ENCODE measurements at places on chromosomes 5 and 9. TPM values are rescaled to one million over a fixed set of nuclear protein-coding genes. Genes with fewer than 3 reads are reported as not detected.

The PCDHGA10 gene
- 21.1 TPM for polyA plus RNA-seq

The LCN1 gene
- polyA plus RNA-seq: not detected

The PCDHA9 gene
- 0.11 TPM for polyA plus RNA-seq

The INSL4 gene
- polyA plus RNA-seq: not detected

The SNX30 gene
- polyA plus RNA-seq: 18.1 TPM

The BTNL8 gene
- polyA plus RNA-seq: not detected

The FOXI1 gene
- 0.08 TPM for polyA plus RNA-seq

The RFK gene
- 89.6 TPM for polyA plus RNA-seq

The SLC4A9 gene
- 0.29 TPM for polyA plus RNA-seq
